Endodermal cell (in vitro differentiated cells): ENCODE measurements at places on chromosomes 11 and 22. TPM values are rescaled to one million over a fixed set of nuclear protein-coding genes. Genes with fewer than 3 reads are reported as not detected.

GRCh38 chr22:20953342-20953608 lies 13.8 kb upstream of the AIFM3 start:
- no peak for DNase-seq

DNA sequence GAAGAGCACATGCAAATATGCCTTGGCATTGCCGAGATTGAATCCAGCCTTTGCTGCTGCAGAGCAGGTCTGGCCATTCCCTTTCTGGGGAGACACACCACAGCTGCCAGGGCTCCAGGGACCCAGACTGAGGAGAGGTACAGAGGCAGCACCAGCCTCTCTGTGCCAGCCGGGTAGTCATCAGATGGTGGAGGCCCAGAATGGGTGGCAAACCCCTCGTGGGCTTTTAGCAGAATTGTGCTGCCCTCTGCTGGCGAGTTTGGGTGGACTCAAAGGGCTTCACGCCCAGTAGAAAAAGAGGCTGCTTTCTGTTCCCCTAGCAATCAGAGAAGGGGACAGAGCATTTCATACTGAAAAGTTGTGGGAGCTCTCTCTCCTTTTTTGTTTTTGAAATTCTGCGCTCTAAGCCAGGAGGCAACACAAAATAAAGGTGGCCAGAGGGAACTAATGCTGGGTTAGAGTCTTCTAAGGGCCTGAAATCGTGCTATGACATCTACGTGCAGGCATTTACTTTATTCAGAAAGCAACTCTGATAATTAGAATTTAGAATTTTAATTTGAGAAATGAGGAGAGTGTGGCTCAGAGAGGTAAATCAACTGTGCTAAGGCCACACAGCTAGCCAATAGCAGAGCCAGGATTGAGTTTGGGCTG lies 158.8 kb upstream of the NAV2 start:
- DNase-seq, result peak; percentile 94

DNA sequence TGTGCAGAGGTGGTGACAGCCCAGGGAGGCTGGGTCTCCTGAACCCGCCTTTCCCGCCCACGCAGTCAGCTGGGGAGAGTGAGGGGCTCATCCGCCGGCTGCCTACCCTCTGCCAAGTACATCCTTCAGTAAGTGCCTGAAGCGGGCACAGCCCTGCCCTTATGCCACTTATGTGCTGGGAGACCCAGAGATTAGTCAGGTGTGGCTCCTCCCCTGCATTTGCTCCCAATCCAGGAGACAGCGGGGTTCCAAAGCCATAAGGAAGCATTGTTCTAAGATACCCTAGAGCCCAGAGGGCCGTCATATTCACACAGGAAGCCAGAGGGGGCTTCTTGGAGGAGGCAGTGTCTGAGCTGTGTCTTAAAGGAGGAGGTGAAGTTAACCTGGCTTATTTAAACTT lies 5.8 kb upstream of the PPP6R3 start:
- DNase-seq, result peak; percentile 87

Gene GUCY1A2
- total RNA-seq, result 2.8 and 3.7 TPM in 2 replicates
